ENCODE measurements at places on chromosomes 1 and 21. TPM values are rescaled to one million over a fixed set of nuclear protein-coding genes. Genes with fewer than 3 reads are reported as not detected.

The HPDL gene
- total RNA-seq: 2.3 TPM

The GSTM1 gene
- not detected for total RNA-seq

GRCh38 chr1:181213056-181213455 is 124.6 kb downstream of the IER5 start:
- no peak for DNase-seq

The IGFN1 gene
- total RNA-seq: 0.16 TPM

DNA sequence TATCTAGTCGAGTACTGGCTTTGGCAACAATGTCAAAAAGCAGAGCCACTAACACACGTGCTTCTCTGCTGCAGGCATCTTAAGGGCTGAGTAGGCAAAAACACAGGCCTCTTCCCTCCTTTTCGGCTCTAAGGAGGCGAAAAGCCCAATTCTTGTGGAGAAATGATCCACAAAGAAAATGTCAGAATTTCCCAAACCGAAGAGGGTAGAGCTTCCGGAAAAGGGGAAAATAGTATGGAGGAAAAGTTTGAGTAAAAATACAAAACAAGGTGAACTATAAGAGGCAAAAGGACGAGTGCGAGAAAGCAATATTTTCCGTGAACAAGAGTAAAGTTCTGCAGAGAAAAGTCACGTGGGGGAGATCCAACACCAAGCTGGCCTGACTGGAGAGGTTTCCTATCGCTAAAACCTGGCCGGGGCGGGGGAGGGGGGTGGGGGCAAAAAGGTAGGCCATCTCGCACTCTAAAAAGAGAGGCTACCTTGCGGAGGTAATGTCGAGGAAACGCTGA is 551 bp downstream of the ZRANB2 start:
- DNase-seq: no peak

The KCNA2 gene
- total RNA-seq: 2.6 TPM

The DPH5 gene
- total RNA-seq: 31.7 TPM

The CHODL gene
- total RNA-seq: 1.1 TPM

The FAM78B gene
- 3.6 TPM for total RNA-seq

- DNase-seq: no peak
These were observed 76.6 kb downstream of the DMRTA2 start for GRCh38 chr1:50346621-50347020.

DNA sequence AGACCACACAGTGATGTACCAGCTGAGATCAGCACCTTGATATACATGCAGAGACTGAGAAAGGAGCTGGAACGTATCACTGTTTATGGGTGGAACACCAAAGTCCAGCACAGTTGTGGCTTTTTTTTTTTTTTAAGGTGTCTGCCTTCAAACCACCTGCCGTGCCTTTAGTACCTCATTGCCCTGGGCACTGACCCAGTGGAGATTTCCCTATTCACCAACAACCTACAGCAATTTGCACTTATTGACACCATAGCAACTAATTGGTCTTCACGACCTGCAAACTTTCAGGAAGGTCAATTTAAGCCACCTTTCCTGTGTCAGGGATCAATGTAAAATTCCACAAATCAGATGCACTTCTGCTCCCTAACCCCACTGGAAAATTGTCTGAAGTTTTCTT is 181.6 kb upstream of the ADGRL2 start:
- DNase-seq: no peak

The TLR5 gene
- total RNA-seq: 24.7 TPM
